Neural cell (in vitro differentiated cells): ENCODE measurements at places on chromosomes 11 and 22. TPM values are rescaled to one million over a fixed set of nuclear protein-coding genes. Genes with fewer than 3 reads are reported as not detected.

Gene OR6T1
- polyA plus RNA-seq, result not detected in 2 replicates

Gene DENND6B
- 51.0 and 58.9 TPM in 2 replicates for polyA plus RNA-seq

Gene CKAP5
- polyA plus RNA-seq, result 82.4 and 90.3 TPM in 2 replicates

Gene CECR2
- 2.1 TPM in 2 replicates for polyA plus RNA-seq

Gene RFPL2
- polyA plus RNA-seq, result 9.7 and 11.7 TPM in 2 replicates

Gene UBQLN3
- polyA plus RNA-seq, result not detected in 2 replicates

Gene FREY1
- polyA plus RNA-seq, result not detected in 2 replicates

Gene CCDC134
- 2.2 and 6.6 TPM in 2 replicates for polyA plus RNA-seq

Gene OR52E1
- polyA plus RNA-seq, result not detected in 2 replicates
